ENCODE measurements at places on chromosomes 13 and 19. TPM values are rescaled to one million over a fixed set of nuclear protein-coding genes. Genes with fewer than 3 reads are reported as not detected.

GRCh38 chr13:40943073-40943472 is 76.0 kb downstream of the ELF1 start:
- no peak for DNase-seq

- DNase-seq = no peak
These were observed 1.1 kb downstream of the ZNF600 start for GRCh38 chr19:52785506-52785905.

DNA sequence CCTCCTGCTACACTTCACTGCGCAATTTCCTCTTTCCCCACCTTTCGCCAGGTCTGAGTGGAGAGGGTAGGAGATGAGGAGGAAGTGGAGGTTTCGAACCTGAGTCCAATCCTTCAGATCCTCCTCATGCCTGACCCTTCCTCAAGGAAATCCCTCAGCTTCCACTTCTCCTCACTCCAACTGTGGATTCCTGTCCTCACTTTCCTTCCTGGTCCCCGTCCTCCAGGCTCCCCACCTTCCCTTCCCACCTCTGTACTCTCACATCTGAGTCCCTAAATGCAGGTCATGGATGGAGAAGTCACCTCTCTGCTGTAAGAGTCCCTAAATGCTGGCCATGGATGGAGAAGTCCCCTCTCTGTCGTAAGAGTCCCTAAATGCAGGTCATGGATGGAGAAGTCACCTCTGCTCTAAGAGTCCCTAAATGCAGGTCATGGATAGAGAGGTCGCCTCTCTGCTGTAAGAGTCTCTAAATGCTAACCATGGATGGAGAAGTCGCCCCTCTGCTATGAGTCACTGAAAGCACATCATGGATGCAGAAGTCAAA is 3.1 kb downstream of the TMEM86B start:
- DNase-seq = no peak

DNA sequence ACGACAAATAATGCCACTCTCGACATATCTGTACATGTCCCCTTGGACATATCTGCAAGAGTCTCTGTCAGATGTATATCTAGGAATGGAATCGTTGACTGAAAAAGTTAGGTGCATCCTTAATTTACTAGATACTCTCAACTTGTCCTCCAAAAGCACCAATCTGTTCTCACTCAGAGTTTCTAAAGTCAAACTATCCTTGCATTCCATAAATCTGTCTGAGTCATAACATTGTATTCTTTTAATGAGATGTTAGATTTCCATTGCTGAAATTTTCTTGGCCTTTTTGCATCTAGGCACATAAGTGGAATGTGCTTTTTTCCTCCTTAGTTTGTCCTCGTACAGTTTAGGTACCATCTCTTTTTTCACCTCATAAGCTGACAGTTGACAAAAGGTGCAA is 139.8 kb downstream of the PTPRS start:
- no peak for DNase-seq

DNA sequence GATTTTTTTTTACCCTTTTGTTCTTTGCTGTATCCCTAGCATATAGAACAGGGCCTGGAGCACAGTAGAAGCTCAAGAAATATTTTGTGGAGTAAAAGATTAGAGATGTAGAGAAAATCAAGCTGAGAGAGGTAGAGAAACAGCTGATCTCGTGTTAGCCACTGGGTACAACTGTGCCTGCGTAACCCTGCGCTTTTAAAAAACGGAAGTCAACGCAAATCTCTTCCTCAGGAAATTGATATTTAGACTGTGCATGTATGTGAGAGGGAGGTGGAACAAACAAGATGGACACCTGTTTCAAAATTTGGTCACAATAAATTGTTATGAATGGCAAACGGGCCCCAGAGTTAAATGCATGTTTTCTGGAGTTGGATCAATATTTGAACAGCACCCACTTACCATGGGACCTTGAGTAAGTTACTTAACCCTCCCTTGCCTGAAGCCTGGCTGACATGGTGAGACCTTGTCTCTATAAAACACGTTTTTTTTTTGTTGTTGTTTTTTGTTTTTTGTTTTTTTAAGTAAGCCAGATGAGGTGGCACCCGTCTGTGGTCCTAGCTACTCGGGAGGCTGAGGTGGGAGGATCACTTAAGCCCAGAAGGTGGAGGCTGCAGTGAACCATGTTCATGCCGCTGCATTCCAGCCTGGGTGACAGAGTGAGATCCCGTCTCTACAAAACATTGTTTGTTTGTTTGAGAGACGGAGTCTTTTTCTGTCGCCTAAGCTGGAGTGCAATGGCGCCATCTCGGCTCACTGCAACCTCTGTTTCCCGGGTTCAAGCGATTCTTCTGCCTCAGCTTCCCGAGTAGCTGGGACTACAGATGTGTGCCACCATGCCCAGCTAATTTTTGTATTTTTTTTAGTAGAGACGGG is 3.3 kb upstream of the EPOR start:
- DNase-seq = no peak

DNA sequence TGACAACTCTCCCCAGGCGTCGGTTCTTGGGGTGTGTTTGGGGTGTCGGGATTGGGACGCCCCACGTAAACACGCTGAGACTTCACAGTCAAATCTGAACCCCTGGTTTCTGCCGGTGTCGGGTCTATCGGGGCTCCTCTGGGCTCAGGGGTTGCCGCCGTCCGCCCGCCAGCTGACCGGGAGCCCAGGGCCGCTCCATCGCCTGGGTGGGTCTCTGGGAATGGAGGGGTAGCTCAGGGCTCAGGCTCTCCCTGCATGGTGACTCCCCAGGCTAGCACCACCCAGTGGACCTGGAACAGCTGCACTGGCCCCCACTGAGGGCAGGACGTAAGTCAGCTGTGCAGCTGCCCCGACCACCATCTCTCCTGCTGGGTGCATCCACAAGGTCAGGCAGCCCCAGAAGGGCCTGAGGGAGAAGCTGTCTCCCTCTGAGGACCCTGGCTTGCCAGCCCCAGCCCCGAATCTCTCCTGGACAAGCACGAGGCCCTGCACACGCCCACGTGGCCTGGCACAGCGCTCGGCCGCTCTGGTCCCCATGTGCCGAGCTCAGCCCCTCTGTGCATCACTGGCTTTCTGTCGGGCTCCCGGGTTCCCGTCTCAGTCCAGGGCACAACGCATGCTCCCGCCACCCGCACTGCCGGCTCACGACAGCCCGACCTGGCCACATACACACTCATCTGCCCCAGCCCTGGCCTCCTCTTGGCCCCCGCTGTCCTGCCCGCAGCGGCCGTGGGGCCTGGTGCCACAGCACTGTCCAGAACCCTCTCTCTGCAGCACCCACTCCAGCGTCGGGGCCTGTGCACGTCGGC is 6.1 kb downstream of the RNF126 start:
- DNase-seq = no peak

GRCh38 chr19:4521170-4521887 is 3.0 kb upstream of the PLIN4 start:
- DNase-seq = peak; percentile 19

CILP2 gene
- 0.43 TPM for total RNA-seq

DNA sequence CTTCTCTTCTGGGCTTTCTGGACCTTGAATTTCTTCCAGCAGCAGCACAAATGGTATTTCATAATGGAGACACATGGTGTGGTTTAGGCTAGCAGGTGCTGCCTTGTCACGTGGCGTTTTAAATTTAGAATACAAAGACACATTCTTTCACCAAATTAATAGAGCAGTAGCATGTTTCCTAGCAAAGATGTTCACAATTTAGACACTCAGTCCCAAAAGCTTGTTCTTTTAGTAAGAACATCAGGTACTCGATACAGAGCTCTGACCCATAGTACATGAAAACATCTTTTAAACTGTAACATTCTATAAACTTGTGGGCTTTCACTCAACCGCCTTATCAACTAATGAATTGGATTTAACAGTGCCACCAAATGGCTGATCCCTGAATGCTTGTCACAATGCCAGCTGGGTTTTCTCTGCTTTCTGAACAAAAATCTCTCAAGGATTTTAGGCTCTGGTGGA is 290.1 kb downstream of the DCLK1 start:
- DNase-seq = no peak

DNA sequence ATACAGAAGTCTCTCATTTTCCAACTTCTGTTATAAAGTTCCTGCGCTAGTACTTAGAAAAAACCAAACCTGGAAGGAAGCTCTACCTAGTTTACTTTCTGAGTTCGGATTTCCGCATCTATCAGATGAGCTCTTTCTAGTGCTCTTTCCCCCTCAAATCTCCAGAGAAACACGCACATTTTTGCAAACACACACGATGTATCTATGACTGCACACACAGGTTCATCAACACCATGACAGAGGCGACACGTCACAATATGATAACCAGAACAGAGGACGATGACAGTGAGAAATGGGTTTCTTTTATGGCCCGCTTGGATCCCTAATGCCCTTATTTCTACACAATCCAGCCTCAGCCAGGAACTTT is 629 bp upstream of the LRRC63 start:
- no peak for DNase-seq

CRX gene
- not detected for total RNA-seq

DNA sequence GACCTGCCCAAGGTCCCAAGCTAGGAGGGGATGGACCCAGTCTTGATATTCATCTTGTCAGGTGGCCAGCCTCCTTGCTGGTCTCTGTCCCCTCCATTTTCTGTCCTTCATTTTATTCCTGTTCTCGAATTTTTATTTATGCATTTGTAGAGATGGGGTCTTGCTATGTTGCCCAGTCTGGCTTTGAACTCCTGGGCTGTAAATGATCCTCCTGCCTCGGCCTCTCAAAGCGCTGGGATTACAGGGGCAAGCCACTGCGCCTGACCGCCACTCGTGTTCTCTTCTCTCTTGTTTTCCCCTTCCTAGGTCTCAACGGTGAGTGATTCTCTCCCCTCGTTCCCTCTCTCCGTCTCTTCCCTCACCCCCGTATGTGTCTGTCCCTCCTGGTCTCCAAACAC is 10.6 kb upstream of the TPRX2 start:
- no peak for DNase-seq

SIGLEC8 gene
- total RNA-seq = not detected

DNA sequence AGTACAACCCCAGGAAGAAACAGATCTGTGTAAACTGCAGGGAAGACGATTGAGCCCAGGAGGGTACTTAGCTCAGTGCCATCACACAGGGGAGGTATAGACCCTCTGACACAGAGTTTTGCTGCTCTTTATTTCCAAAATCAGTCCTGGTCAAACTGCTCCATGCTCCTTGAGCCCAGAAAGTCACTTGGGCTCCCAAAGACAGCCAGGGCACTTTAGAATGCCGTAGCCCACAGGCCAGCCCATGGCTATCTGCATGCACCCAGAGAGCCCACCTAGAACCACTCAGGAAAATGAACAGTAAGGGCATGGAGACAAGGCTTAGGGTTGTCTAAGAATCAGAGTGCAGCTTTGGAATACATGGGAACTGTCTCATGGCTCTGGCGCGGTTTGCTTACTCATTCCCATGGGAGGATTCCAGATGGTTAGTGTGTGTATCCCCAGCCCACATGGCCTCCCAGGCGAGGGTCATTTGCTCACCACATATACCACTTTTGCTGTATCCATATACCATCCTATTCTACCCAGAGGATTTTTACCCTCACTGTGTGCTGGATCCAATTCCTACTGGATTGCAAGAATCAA is 14.7 kb upstream of the PDCD5 start:
- peak; percentile 48 for DNase-seq

- peak; percentile 40 for DNase-seq
These were observed 299.0 kb downstream of the KLF12 start for GRCh38 chr13:73835138-73835721.

GRCh38 chr19:47096100-47096704 is 17.4 kb downstream of the ZC3H4 start:
- no peak for DNase-seq

DNA sequence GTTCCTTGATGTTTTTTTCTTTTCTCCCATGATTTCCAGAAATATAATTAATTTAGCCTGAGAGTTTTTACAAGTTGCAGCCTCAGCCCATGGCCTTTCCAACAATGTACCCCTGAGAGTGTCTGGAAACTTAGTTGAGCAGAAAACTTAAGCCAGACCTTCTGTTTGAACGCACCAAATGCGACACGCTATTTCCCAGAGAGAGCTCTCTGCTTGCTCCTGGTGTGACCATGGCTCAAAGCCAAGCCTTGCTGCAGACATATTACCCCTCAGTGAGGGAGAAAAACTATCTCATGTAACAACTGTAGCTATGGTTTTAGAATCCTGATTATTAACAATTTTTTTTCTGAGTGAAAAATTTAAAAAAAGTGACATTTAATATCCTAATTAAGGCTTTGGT is 1204.5 kb upstream of the SLC10A2 start:
- no peak for DNase-seq

DNA sequence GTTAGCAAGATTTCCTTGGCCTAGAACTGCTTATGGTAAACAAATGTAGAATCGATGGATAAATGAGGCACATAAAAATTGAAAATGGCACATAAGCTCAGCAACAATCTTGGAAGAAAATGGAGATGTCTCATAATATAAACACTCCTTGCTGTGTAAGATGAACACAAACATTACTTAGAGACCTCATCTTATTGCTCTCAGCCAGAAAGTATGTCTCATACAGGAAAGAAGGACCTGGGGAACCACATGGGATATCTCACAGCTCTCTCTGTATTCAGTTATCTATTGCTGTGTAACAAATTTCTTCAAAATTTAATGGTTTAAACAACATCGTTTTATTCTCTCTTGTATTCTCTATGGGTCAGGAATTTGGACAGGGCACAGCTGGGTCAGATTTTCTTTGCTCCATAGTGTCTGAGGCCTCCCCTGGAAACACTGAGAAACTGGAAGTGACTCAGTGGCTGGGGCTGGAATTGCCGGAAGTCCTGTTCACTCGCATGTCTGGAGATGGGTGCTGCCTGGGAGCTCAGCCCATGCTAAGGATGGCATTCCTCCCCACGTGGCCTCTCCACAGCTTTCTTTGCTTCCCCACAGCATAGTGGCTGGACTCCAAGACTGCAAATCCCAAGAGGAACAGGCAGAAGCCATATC is 105.1 kb downstream of the NUFIP1 start:
- DNase-seq = peak; percentile 38

- DNase-seq = no peak
These were observed 402.4 kb downstream of the KCNRG start for GRCh38 chr13:50417597-50417996.

KXD1 gene
- 92.8 TPM for total RNA-seq

- no peak for DNase-seq
These were observed 6.6 kb upstream of the DAPK3 start for GRCh38 chr19:3977242-3978143.

HSD11B1L gene
- 6.5 TPM for total RNA-seq

PRR20E gene
- total RNA-seq = not detected

IER2 gene
- 22.0 TPM for total RNA-seq

MYH14 gene
- total RNA-seq = not detected

SYNGR4 gene
- not detected for total RNA-seq

SLC25A41 gene
- total RNA-seq = not detected

GGN gene
- total RNA-seq = 0.86 TPM

All from fibroblast of villous mesenchyme (primary cell).